ENCODE measurements at places on chromosomes 13 and 19.

GRCh38 chr19:4971424-4971793 is 2.5 kb downstream of the KDM4B start:
- ATAC-seq: no peak

GRCh38 chr19:38979812-38980211 is 4.3 kb upstream of the FBXO17 start:
- ATAC-seq: no peak

DNA sequence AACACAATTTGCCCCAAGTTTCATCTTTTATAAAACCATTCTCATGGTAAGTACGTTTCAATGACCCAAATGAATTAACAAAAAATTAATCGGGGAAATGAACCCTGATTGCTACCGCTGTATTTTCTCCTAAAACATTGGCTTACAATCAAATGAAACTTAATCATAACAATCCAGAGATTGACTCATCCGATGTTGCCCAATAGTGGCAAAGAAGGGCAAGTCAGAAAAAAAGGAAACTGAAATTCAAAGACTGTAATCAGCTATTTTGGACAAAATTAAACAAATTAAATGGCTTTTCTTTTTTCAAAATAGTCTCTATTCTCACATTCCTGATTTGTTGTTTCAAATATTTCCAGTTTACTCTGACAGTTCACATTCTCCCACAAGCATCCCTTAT is 3.9 kb upstream of the ACOD1 start:
- no peak for ATAC-seq

GRCh38 chr19:16445238-16446107 is 26.3 kb downstream of the EPS15L1 start:
- ATAC-seq: peak; percentile 14

DNA sequence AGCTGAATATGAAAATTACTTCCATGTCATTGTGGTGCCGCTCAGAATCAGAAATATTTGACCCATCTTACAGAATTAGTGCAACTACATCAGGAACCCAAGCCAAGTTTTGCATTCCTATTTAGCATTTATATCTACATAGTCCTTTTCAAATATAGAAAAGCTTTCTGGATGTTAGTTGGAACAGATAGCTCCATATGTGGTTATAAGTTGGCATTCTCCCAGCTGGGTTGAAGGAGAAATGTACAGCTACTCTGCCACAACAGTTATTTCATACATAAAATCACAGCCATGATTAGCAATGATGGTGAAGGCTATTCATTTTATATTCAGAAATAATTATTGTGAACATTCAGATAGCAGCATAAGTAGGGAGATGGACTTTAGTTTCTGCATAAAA is 28.2 kb downstream of the HPN start:
- ATAC-seq: no peak

GRCh38 chr19:40423938-40424337 is 1.9 kb downstream of the SERTAD1 start:
- ATAC-seq: no peak

GRCh38 chr13:59771272-59771671 is 392.5 kb downstream of the DIAPH3 start:
- no peak for ATAC-seq

DNA sequence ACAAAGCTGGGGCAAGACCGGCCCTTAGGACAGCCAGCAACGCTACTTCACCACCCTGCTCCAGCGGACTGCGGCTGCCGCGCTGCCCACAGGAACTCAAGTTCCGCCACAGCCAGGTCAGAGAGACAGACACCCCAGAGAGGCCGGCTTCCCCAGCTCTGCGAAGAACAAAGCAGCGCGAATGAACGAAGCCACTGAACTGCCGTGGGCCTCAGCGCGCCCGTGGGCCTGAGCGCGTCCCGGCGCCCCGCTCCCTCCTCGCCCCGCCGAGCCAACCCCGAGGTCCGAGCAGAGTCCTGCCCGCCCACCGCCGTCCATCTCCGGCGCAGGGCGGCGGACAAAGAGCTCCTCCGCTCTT is 158.4 kb downstream of the RNF17 start:
- no peak for ATAC-seq

GRCh38 chr19:33394723-33395560 is 21.4 kb downstream of the CEBPG start:
- ATAC-seq: no peak

GRCh38 chr13:19845758-19846157 is 17.7 kb downstream of the ZMYM5 start:
- peak; percentile 67 for ATAC-seq

GRCh38 chr19:56983804-56984203 is 136.0 kb upstream of the USP29 start:
- no peak for ATAC-seq

DNA sequence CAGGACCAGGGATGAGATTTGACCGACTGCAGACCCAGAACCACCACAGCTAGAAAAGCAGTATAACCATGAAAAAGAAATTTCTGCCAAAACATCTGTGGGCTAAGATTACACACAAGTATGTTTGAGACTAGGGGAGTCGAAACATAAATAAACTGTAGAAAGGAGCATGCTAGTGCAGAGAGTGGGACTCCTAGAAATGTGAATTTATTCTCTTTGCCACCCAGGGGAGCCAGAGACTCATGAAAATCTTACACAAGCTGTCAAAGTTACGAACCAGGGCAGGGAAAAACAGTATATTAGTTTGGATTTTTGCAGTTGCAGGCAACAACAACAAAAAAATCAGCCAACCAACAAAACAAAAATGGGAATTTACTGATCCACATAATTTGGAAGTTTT is 12.3 kb upstream of the HSPH1 start:
- no peak for ATAC-seq

DNA sequence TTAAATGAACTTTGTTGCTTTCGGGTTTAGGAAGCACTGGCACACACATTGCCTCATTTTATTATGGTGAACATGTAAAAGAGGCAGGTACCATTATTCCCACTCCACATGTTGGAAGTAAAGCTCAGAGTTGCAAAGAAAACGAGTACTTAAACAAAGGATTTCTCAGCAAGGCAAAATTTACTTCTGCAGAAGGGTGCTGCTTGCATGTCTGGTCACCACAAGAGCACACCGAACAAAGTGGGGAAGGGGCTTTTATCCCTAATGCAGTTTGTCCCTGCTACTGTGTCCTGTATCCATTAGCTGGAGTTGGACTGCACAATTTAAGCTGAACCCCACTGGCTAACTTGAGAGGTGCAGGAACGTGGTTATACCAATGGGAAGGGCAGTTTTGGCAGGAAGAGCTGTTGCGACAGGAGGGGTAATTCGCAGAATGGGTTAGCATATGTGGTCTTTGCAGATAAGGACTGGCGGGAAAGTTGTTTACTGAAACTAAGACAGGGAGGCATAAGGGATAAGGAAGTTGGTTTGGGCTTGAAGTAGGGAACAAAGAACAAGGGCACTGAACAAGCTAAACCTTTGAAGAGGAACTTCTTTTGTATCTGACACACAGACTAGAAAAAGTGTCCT is 545.5 kb downstream of the UQCRFS1 start:
- ATAC-seq: no peak

DNA sequence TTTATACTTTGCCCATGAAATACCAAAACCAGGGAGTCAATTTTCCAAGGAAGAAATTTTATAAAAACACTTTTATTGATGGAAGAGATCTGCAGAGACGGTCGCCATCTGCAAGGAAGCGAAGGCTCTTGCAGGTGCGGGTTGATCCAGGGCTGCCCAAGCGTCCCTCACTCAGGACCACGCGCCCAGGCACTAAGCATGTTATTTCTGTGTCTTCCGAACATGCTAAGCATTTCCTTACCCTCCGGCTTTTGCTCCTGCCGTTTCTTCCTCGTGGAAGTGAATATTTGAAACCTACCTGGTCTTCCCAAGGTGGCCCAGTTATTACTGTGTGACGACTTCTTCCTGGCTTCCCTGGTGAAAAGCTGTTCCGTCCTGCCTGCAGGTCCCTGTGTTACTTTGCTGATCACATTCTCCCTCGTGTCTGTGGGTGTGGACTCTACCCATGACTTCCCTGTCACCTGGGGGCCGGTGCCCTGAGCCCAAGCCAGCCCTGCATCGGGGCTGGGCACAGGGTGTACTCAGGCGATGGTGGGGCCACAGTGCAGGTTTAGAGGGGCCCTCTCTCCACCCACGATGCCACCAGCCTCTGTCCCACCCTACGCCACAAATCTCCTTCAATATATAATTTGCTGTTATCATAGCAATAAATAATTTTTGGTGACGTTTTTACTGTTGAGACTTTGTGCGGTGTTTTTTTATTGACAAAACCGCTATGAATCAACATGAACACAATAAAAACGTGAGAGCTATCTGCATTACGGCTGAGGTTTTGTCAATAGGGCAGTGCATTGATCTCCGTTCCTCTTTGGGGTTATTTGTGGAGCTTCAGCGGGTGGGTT is 119.4 kb downstream of the URI1 start:
- no peak for ATAC-seq

DNA sequence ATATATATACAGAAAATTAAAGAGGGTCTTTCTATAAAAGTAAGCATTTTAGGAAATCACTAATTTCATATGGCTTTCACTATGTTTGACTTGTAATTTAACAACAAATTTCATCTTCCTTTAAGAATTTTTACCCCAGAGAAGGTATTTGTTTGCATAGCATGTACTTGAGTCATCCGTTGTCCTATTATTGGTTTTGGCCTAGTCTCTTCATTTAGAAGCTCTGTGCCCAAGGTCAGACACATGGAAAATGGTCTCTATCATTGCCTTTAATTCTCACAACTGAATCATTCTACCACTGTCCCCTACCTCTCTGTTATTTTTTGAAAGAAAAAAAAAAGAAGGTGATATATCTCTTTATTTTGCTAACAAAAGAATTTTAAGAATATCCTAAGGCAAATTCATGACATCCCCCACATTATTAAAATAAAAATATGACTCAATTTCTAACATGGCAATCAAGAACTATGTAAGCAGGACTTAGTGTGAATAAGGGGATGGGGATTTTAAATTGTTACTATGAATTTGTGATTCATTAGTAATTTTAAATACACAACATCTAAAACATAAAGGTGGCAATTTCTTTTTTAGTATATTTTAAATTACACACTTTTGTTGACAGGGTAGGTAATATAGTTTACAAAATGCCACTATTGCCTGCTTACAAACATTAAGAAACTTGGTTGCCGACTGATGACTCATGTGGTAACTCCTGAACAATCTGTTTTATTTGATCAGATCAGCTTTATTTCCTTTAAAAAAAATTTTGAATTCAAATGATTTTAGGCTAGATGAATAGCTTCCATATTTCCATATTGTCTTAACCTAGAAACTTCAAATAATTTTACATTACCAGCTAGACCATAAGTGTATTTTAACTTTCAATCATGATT is 13.9 kb downstream of the SLITRK5 start:
- no peak for ATAC-seq

GRCh38 chr13:93326234-93326811 is 99.7 kb downstream of the GPC6 start:
- no peak for ATAC-seq

DNA sequence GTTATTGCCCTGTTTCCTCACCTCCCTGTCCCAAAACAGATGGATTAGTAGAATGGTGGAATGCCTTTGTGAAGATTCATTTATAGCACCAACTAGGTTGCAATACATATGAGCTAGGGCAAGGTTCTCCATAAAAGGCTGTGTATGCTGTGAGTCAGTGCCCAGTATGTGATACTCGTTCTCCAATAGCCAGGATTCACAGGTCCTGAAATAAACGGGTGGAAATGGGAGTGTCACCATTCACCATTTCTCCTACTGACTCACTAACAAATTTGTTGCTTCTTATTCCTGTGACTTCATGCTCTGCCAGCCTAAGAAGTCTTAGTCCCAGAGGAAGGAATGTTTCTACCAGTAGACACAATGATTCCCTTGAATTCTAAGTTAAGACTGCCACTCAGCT is 1745.4 kb downstream of the SLITRK1 start:
- ATAC-seq: no peak

GRCh38 chr19:36051637-36052036 is 2.4 kb downstream of the THAP8 start:
- ATAC-seq: no peak

- ATAC-seq: no peak
Observed at GRCh38 chr13:110014719-110015118, 228.3 kb upstream of the IRS2 start.

DNA sequence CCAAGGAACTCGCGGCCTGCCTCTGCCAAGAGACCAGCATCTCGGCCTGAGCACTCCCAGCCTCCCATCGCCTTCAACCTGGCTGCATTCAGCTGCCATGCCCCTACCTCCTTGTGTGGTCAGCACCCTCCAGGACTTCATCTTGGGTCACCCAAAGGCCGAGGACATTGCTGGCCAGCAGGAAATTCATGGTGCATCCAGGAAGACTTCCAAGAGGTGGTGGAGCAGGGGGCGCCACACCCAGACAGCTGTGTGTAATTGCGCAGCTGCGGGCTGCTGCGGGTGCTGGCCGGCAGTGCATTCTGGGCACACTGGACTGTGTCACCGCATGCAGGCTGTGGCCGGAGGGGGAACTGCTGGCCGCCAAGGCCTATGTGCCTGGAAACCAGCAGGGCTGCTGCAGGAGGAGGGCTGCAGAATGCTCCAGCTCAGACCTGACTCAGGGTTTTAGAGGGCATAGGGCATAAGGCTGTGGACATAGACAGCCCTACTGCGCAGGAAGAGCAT is 164.3 kb upstream of the TUBA3C start:
- ATAC-seq: no peak

- no peak for ATAC-seq
Observed at GRCh38 chr13:93296584-93296983, 70.0 kb downstream of the GPC6 start.

DNA sequence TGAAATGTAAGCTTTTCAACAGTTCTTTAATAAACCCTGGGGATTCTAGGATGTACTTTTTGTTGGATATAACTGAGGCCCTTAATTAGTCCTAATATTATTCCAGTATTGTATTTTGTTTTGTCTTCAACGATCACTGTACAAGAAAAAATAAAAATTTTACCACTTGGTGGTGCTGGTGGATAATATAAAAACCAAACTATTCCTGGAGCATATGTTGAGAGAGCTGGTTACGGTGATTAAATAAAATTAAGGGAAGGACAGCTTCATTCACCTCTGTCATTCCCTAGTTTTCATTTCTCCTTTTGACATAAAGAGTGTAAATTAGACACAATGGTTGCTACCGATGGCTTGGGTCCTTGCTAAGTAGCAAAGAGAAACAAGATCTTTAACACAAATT is 598.6 kb upstream of the PCDH20 start:
- ATAC-seq: no peak

DNA sequence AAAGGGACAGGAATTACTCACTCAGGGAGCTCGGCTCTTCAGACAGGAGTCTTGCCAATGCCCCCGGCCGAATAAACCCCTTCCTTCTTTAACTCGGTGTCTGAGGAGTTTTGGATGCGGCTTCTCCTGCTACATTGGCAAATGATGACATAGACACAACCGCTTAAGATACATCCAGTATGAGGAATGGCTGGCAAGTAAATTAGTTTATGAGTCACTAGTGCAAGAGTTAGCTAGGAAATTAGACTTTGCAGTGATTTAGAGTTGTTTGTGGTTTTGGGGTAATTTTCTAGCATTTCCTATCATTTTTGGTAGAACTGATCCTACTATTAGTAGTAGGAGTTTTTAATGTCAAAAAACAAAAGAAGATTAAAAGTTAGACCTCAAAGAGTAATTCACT is 166.2 kb downstream of the SLITRK1 start:
- ATAC-seq: no peak

DNA sequence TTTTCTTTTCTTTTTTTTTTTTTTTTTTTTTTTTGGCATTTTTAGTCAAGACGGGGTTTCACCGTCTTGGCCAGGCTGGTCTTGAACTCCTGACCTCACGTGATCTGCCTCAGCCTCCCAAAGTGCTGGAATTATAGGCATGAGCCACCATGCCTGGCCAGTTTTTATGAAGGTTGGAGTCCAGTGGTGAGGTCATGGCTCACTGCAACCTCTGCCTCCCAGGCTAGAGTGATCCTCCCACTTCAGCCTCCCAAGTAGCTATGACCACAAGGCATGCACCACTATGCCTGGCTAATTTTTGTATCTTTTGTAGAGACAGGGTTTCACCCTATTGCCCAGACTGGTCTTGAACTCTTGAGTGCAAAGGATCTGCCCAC is 4.2 kb downstream of the SNRPA start:
- ATAC-seq: no peak
